ENCODE measurements at places on chromosomes 5 and 9. TPM values are rescaled to one million over a fixed set of nuclear protein-coding genes. Genes with fewer than 3 reads are reported as not detected.

DNA sequence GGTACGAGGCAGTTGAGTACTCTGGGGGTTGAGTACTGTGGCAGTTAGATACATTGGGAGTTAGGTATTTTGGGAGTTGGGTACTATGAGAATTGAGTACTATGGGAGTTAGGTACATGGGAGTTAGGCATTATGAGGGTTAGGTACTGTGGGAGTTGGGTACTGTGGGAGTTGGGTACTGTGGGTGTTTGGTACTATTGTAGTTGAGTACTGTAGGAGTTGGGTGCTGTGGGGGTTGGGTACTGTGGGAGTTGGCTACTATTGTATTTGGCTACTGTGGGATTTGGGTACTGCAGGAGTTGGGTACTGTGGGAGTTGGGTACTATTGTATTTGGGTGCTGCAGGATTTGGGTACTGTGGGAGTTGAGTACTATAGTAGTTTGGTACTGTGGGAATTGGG lies 4.8 kb upstream of the SLC6A19 start:
- no peak for DNase-seq

DNA sequence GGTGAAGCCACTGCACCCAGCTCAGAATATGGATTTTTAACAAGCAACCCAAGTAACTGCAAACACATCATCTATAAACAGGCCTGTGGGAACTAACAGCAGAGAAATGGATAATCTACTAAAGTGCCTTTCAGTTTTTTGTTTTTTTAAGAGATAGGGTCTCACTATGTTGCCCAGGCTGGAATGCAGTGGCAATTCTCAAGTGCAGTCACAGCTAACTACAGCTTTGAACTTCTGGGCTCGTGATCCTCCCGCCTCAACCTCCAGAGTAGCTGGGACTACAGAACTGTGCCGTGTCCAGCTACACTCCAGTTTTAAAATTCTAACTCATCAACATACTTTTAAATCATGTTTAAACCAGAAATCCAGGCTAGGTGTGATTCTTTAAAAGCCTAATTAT lies 11.9 kb downstream of the TUT7 start:
- no peak for DNase-seq

GRCh38 chr9:126703866-126704156 lies 90.1 kb downstream of the LMX1B start:
- no peak for DNase-seq

DNA sequence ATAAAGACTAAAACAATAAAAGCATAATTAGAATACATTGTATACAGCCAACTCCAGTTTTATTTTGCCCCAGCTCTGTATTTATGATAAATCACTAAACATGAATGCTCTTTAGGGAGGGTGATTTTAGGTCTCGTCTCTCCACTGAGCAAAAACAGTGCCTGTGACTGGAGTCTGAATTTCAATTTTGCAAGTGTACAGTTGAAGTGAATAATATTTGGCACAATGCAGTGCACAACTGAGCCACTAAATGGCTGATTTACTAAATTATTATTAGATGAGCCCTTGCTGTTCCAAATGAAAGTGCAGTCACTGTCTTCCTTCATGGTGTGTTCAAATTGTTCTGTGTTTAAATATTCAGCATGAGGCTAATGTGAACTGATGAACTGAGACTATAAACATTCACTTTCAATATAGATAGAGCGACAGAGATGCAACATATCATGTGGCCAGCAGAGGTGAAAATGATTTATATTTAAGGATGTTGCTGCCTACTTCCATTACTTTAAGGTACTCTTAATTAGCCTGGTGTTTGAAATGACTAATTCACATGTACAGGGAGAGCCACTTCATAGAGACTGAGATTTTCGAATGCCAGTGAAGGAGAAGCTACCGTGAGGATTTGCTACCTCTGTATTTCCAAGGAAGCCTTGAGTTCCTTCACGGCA lies 375.1 kb downstream of the EBF1 start:
- no peak for DNase-seq

GRCh38 chr5:120327180-120327579 lies 136.9 kb upstream of the PRR16 start:
- no peak for DNase-seq

DNA sequence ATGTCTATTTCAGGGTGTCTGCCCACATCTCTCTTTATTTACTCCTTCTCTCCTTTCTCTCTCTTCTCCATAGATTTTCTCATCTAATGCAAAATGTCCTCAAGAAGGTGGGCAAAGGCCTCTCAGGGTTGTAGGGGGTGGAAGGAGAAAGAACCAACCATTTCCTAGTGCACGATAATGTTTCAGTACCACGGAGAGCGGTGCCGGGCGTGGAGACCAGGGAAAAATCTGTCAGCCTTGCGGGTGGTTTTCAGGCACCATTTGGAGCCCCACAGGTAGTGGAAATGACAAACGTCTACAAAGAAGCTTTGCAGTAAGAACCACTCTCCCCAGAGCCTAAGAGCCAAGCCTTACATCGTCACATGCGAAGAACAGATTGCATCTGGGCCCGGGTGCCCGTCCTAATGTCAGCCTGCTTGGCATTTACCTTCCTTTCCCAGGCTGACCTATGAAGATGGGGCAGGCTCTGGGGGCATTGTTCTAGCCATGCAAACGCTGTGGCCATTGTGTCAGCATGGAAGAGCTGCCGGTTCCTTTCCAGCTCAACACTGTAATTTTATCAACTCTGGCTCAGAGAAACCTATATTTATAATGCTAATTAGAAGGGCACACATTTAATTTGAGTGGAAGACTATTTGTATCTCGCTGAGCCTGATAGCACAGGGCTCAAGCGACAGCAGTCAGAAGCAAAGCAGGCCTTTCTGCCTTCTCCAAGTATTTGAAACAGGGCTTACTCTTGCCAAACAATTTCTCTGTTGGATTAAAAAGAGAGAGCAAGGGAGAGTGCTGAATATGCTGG lies 430.1 kb upstream of the WWC1 start:
- DNase-seq, result peak; percentile 31

The PLAC8L1 gene
- total RNA-seq, result not detected

The LCN1 gene
- not detected for total RNA-seq

The C1QTNF2 gene
- 5.7 TPM for total RNA-seq
